ENCODE measurements at places on chromosomes 2 and 18. TPM values are rescaled to one million over a fixed set of nuclear protein-coding genes. Genes with fewer than 3 reads are reported as not detected.
A peak's percentile ranks its signal among the peaks of the same experiment; 100 is the strongest.

Gene DSEL
- 157 TPM for total RNA-seq

Gene MYL1
- total RNA-seq, result not detected

Gene PLGLB2
- 3.2 TPM for total RNA-seq

Gene CDH19
- total RNA-seq, result not detected

Gene ESCO1
- 19.9 TPM for total RNA-seq

Gene ABCG5
- not detected for total RNA-seq

DNA sequence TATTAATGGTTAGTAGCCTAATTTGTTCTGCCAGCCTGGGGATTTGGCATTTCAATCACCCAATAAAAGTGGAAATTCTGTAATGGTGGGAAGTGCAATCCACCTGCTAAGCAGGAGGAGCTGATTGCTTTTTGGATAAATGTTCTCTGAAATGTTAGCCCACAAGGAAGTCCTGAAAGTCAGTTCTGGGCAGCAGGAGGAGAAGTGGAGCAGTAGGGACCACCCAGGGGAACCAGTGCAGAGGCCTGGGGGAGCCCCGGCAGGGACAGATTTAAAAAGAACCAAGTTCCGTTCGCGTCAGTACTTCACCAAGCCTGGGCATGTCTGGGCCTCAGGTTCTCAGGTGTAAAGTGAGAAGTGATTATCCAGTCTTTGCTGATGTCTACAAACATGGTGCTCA lies 248.5 kb upstream of the RAB6C start:
- no peaks in the 10 kb centered on the region for H3K36me3 ChIP-seq
- H3K27ac ChIP-seq, result no peak overlapping the region
- no peak overlapping the region for H3K4me3 ChIP-seq
- no peaks in the 10 kb centered on the region for H3K27me3 ChIP-seq
- no peaks in the 10 kb centered on the region for H3K4me1 ChIP-seq

GRCh38 chr2:23586741-23587306 lies 201.8 kb downstream of the KLHL29 start:
- no peaks in the 10 kb centered on the region for H3K4me1 ChIP-seq
- H3K27ac ChIP-seq, result no peak overlapping the region
- H3K27me3 ChIP-seq, result no peaks in the 10 kb centered on the region
- no peak overlapping the region for H3K4me3 ChIP-seq
- DNase-seq, result no peak

DNA sequence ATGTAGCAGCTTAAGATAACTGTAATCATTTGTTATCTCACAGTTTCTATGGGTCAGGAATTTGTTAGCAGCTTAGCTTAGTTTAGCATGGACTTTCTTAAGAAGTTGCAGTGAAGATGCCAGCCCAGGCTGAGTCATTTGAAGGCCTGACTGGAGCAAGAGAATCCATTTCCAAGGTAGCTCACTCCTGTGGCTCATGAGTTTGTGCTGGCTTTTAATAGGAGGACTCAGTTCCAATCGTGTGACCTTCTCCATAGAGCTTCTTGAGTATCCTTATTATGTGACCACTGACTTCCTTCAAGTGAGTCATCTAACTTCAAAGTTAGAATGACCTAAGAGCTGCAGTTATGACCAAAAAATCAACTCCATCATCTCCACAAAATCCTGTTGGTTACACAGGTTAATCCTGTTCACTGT lies 1.4 kb downstream of the GPATCH11 start:
- H3K36me3 ChIP-seq, result peaks cover 24% of the 10 kb centered on the region
- no peak overlapping the region for H3K4me3 ChIP-seq
- H3K27me3 ChIP-seq, result no peaks in the 10 kb centered on the region
- peak; percentile 66 for DNase-seq
- H3K4me1 ChIP-seq, result peaks cover 19% of the 10 kb centered on the region

DNA sequence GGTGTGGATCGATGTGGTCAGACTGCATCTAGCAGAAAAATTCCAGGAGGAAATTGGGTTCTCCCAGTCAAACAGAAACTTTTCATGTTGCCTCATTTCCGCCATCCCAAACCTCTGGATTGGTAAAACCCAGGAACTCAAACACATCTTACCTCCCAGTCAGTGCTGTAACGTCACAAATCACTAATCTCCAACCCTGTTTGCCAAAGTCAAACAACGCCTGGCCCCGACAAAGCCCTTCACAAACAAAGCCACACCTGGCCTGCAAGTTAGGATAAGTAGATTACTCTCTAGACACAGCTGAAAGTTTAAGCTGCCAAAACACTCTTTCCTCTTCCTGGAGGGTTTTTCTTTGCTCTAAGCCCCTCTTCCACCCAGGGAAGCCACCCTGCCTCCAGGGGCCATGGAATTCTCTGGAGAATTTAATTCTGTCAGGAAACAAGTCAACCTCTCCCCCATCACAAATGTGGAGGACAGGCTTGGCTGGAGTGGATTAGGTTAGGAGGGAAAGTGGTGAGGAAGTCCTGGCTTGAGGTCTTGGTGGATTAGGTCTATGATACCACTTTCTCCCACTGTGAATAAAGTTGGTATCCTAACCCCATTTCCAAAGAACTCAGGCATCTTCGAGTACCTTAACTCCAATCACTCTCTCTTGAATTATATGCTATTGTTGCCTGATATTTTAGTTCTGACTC lies 86.7 kb downstream of the LYPD6B start:
- DNase-seq, result no peak
- H3K27me3 ChIP-seq, result no peaks in the 10 kb centered on the region
- H3K36me3 ChIP-seq, result no peaks in the 10 kb centered on the region
- no peak overlapping the region for H3K4me3 ChIP-seq
- H3K27ac ChIP-seq, result no peak overlapping the region

GRCh38 chr2:186531257-186531775 lies 45.3 kb downstream of the ZC3H15 start:
- no peak for DNase-seq
- no peaks in the 10 kb centered on the region for H3K36me3 ChIP-seq
- no peaks in the 10 kb centered on the region for H3K27me3 ChIP-seq
- no peak overlapping the region for H3K27ac ChIP-seq
- peaks cover 24% of the 10 kb centered on the region for H3K4me1 ChIP-seq

DNA sequence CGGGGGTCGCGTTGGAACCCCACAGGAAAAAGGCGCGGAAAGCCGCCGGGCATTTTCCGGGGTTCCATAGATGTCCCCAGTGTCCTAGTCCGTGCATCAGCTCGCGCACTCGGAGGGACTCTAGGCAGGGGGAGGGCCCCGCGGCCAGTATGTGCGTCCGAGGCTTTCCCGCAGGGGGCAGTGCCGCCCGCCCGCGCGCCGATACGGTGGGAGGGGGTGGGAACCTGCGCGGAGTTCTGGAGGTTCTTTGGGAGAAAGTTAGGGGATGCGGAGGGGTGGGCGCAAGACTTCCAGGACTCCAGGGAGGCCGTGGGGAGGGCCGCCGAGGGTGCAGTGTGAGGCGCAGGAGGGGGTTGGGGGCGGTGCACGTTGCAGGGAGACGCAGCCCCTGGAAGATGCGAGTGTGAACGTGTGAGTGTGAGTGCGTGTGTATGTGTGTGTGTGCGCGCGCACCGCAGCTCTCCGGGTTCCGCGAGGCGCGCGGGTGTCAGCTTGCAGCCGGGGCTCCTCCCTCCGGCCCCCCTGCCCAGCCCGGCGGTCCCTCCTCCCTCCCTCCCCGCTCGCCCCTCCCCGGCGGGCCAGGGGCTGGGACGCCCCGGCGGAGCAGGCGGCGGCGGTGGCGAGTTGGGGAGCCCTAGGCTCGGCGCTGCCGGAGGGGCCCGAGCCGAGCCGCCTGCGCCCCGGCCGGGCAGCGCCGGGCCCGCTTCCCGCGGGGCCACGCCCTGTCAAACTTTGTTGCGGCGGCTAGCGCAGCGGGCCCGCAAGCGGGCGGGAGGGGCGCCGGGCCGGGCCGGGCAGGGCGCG lies at the start of gene TCF7L1:
Gene TCF7L1 (plus strand): TSS at position 559 of the 804 bp plus-strand sequence. CDS start 293 bp downstream, outside the sequence.
- peak within 1 kb of the TSS; percentile 85 for H3K4me3 ChIP-seq
- DNase-seq, result peak; percentile 99
- no peaks in the 10 kb centered on the region for H3K36me3 ChIP-seq
- H3K27ac ChIP-seq, result no peak within 1 kb of the TSS
- H3K27me3 ChIP-seq, result no peaks in the 10 kb centered on the region

DNA sequence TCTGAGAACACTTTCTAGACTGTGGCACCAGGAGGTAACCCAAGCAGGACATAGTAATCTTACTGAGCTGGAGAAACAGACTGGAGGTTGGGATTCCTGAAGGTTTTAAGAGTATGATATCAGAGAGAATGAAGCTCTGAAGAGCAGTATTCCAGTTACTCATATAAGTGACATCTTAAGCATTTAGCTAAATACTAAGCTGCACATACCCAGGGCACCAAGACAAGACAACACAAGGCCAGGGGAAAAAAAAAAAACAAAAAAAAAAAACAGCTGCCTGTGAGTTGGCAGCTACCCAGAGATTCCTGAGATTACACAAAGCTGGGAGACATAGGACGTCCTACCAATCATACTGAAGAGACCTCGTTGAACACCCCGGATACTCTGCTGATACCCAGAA lies 175.8 kb downstream of the SRBD1 start:
- H3K27me3 ChIP-seq, result no peaks in the 10 kb centered on the region
- peaks cover 29% of the 10 kb centered on the region for H3K4me1 ChIP-seq
- H3K27ac ChIP-seq, result peak overlapping the region; percentile 64
- peak; percentile 71 for DNase-seq
- no peaks in the 10 kb centered on the region for H3K36me3 ChIP-seq

DNA sequence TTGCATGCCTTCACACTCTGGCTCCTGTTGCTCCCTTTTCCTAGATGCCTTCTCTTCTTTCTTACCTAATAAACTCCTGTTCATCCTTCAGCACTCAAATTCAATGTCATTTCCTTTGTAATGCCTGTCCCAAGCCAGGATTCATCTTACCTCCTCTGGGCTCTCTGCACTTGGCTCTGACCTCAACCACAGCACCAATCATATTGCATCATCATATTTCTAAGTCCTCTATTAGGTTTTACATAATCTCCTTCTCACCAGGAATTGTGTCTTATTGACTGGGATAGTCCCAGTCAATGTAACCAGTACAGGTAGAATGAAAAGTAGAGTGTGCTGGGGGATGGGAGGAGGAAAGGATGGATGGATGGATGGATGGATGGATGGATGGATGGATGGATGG lies 187.1 kb downstream of the NRP2 start:
- H3K36me3 ChIP-seq, result no peaks in the 10 kb centered on the region
- H3K27me3 ChIP-seq, result peaks cover 2% of the 10 kb centered on the region
- no peak overlapping the region for H3K4me3 ChIP-seq
- no peak for DNase-seq
- H3K4me1 ChIP-seq, result peaks cover 9% of the 10 kb centered on the region
- H3K27ac ChIP-seq, result no peak overlapping the region

GRCh38 chr2:33145459-33145858 lies 198.7 kb downstream of the LTBP1 start:
- H3K4me3 ChIP-seq, result peak overlapping the region; percentile 59
- no peak for DNase-seq
- H3K27me3 ChIP-seq, result no peaks in the 10 kb centered on the region
- peaks cover 25% of the 10 kb centered on the region for H3K4me1 ChIP-seq
- H3K27ac ChIP-seq, result peak overlapping the region; percentile 90
- peaks cover 54% of the 10 kb centered on the region for H3K36me3 ChIP-seq

DNA sequence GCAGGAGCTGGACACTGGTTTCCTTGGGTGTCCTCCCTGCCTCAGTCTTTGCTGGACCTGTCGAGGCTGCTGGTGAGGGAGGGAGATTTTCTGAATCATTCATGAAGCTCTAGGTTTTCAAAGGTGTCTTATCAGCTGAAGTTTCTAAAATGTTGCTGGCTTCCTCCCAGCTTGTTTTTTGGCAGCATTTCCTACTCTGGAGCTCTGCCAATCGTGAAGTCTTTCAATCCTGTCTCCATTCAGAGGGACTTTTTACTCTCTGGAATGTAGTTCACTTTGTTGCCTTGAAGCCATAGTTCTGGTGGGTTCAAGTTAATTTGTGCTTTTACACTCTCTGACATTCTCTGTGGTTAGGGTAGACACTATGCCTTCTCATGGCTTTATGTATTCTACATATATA lies 23.9 kb downstream of the SNTG2 start:
- H3K4me3 ChIP-seq, result no peak overlapping the region
- H3K36me3 ChIP-seq, result no peaks in the 10 kb centered on the region
- no peaks in the 10 kb centered on the region for H3K27me3 ChIP-seq
- no peak overlapping the region for H3K27ac ChIP-seq

- H3K4me3 ChIP-seq, result no peak overlapping the region
- H3K36me3 ChIP-seq, result no peaks in the 10 kb centered on the region
- no peaks in the 10 kb centered on the region for H3K27me3 ChIP-seq
- DNase-seq, result no peak
- peak overlapping the region; percentile 62 for H3K27ac ChIP-seq
These were observed 33.5 kb downstream of the GRHL1 start for GRCh38 chr2:9984871-9985480.

DNA sequence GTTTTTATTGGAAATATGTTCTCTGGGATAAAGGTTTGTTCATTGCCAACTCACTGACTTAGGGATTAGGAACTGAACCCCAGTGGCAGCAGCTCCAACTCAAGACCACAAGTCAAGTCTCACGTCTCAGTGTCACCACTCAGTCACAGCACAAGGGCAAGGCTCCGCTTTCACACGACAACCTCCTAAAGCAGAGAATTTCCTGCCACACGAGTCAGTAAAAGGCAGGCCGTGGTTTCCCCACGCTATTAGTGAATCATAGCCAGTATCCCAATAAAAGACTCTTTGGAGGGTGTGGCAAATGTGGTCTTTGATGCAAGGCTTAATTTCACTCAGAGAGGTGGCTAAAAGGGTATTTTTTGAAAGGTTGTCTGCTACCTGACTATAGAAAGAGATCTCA lies 57.6 kb downstream of the PIEZO2 start:
- no peak overlapping the region for H3K4me3 ChIP-seq
- H3K27ac ChIP-seq, result no peak overlapping the region
- H3K27me3 ChIP-seq, result no peaks in the 10 kb centered on the region
- no peaks in the 10 kb centered on the region for H3K36me3 ChIP-seq

DNA sequence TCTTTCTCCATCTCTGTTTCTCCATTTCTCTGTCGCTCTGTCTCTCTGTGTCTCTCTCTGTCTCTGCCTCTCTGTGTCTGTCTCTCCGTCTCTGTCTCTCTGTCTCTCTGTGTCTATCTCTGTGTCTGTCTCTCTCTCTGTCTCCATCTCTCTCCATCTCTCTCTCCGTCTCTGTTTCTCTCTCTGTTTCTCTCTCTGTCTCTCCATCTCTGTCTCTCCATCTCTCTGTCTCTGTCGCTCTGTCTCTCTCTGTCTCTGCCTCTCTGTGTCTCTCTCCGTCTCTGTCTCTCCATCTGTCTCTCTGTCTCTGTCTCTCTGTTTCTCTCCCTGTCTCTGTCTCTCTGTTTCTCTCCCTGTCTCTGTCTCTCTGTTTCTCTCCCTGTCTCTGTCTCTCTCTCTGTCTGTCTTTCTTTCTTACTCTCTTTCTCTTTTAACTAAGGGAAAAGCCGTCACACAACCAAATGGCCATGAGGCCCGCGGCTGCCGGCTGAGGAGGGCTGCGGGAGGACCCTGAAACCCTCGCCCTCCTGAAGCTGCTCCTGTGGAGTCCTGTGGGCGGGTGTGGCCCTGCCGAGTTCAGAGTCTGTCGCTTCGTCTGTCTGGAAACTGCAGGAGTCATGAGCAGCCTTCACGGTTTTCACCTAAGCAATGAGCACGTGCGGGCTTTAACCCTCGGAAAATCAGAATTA lies 29.3 kb downstream of the NFATC1 start:
- no peak overlapping the region for H3K4me3 ChIP-seq
- no peak for DNase-seq
- H3K36me3 ChIP-seq, result no peaks in the 10 kb centered on the region
- H3K27ac ChIP-seq, result no peak overlapping the region
